ENCODE measurements at places on chromosomes 4 and X.

GRCh38 chr4:111808174-111808573 is 337.1 kb upstream of the FAM241A start:
- DNase-seq, result no peak

DNA sequence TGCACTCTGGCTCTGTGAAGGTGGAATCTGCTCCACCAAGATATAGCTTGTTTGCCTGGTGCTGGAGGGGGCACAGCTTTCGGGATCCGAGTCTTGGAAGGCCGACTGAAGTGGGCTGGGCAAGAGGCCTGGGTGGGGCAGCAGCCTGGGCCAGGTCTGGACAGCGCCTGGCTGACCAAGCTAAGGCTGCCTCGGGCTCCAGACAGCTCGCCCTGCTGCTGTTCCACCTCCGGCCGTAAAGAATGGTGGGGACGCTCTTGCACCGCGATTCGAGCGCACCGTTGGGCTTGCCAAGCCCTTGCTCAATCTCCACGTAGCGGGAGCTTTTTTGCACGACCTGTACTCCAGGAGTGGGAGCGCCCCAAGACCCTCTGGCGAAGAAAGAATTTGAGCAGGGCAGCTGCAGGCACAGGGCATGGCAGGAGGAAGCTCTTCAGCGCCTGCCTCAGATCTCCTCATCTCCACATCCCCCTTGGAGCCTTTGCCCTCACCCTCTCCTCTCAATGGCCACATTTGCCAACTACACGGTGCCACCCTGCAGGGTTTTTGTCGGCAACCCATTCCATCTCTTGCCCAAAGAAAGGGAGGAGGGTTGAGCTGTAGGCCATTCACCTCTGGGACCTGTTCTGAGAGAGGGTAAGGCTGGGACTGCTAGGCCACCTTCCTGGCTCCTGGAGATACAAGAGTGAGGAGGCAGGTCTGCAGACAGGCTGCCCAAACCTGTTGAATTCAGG is 18.9 kb downstream of the CNGA2 start:
- peak; percentile 42 for DNase-seq

- DNase-seq, result no peak
Observed at GRCh38 chr4:34731070-34731469, 1513.2 kb downstream of the ARAP2 start.

- DNase-seq, result no peak
Observed at GRCh38 chr4:38738940-38739803, 43.6 kb downstream of the TLR10 start.

DNA sequence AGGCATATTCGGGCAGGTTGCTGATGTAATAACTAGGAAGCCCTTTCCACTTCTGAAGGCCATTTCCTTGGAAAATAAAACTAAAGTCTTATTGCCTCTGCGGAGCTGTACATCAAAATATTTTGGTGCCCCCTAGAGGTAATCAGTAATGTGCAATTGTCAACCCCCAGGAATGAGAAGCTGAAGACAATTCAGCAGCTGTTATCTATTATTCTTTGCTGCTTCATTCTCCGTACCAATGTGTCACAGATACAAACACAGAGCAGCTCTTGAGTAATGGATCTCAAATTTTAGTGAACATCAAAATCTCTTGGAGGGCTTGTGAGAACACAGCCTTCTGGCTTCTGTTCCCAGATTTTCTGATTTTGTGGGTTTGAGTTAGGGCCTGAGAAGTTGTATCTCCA is 3.5 kb upstream of the SLIT2 start:
- peak; percentile 43 for DNase-seq

DNA sequence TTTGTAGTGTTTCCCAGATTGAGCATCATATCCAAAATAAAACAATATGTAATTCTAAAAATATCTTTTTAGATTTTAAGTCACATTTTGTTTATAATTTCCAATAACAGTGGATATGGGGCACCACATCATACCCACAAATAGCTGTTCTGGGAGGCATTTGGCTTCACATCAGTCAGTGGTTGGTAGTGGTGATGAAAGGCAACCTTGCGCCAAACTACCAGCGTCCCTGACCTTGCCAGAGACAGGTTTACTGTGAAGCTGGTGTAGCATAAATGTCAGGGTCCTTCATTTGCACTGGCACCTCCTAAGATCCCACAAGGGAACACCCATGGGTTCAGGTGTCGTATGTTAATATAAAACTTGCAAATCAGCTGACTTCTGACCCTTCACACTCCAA is 222.2 kb downstream of the DCTD start:
- no peak for DNase-seq

GRCh38 chr4:3514806-3515501 is 17.3 kb downstream of the LRPAP1 start:
- no peak for DNase-seq

GRCh38 chr4:143381189-143382118 is 44.8 kb downstream of the GAB1 start:
- DNase-seq, result no peak

DNA sequence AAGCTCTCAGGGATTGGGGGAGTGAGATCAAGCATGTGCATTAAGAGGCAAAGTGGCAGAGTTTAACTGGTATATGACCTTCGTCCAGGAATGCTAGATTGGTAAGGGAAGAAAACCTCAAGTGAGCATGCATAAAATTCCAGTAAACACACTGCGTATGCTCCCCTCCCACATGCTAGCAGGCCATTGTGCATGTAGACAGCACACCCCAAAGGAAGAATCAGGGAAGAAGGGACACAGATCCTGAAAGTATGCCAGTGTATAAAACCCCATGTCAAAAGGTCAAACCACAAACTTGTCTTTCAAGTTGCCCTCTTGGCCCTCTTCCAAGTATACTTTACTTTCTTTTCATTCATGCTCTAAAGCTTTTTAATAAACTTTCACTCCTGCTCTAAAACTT is 405.2 kb upstream of the CNKSR2 start:
- DNase-seq, result peak; percentile 29

DNA sequence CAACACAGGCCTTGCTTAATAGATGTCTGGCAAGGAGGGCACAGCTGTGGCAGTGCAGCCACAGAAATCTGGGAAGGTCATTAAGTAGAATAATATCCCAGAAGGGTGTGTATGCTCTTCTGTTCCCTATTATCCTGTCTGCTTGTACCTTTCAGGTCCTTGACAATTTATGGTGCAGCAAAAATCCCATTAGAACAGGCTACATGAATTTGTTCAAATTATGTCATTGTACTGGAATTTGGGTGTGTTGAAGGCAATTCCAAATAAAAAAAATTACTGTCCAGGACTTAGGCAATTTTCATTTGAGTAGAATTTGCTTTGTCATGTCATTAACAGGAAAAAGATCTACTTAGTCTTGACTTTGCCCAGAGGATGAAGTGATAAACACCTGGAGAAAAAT is 192.1 kb downstream of the IDS start:
- no peak for DNase-seq

DNA sequence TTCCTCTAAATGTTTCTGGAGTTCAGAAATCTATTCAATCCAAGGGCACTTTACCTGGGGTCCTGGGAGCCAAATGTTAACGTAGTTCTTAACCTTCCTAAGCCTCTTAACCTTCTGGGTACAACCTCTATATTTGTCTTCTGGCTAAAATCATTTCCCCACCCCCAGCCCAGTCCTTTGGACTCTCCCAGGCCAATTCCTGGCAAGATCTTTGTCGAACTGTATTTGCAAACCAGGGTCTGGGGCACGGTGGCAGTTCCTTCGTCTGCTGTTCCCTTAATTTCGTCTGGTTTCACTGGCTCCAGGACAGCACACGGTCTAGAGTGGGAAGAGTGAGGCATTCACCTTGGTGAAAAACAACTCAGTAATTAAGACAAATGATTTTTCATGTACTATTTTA is 811 bp upstream of the SLC25A5 start:
- no peak for DNase-seq

DNA sequence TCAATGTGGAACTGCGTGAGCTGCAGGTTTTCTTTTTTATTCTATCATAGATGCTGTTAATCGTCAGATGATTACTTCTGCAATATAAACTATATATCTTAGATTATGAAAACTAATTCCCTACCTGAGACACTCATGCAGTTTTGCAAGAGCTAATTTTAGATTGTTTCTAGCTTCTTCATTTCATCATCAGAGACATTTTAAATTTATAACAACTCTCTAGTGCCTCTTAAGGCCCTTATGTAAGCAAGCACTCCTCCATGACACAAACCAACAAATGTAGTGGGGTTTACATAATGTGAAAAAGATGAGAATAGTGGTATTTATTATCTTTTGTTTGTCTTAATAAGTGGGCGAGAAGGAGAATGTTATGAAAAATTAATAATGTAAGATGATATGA is 170.2 kb upstream of the ETNPPL start:
- DNase-seq, result no peak

DNA sequence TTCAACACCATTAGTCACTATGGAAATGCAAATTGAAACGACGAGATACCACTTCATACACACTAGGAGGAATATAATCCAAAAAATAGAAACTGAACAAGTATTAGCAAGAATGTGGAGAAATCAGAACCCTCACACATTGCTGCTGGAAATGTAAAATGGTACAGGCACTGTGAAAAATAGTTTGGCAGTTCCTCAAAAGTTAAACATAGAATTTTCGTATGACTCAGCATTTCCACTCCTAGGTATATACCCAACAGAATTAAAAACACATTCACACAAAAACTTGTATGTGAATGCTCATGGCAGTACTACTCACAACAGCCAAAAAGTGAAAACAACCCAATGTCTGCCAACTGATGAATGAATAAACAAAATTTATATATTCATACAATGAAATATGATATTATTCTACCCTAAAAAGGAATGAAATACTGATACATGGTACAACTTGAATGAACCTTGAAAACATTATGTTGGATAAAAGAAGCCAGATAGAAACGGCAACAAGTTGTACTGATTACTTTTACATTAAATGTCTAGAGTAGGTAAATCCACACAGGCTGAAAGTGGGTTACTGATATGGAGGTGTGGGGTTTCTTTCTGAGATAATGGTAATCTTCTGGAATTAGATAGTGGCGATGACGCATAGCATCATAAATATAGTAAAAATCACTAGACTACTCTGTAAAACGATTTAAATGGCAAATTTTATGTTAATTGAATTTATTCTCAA is 22.3 kb downstream of the TEC start:
- no peak for DNase-seq

DNA sequence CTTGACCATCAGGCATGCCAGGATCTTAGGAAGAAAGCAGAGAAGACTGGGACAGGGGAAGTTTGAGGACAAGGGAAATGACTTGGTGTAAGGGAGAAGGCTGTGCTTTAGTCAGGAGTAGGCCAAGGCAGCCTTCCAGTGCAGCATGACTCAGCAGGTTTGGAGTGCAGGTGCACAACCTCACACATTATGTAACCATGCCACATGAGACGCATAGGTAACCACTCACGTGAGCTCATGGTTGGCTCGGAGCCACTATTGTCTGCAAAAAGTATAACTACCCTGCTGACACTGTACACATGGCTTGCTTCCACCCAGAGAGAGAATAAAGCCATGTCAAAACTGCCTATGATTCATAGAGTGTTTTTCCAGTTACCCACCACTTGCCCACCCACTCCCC is 715.9 kb downstream of the SMARCA1 start:
- no peak for DNase-seq

DNA sequence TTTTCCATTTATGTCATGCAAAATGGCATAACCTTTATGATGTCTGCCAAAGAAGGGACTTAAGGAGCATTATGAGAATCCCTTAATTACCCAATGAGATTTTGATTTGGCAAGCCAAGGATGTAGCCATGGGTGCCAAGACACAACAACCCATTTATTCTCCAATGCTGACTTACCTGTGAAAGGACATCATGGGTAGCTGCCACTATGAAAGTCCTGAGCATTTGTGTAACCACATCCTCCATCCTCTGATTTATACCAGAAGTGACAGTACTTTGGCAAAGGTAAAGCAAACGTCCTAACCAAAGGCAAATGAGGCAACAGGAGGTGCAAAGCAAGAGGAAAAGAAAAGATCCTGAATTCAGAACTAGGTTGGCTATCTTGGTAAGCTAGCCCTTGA is 87.3 kb upstream of the EMCN start:
- no peak for DNase-seq

DNA sequence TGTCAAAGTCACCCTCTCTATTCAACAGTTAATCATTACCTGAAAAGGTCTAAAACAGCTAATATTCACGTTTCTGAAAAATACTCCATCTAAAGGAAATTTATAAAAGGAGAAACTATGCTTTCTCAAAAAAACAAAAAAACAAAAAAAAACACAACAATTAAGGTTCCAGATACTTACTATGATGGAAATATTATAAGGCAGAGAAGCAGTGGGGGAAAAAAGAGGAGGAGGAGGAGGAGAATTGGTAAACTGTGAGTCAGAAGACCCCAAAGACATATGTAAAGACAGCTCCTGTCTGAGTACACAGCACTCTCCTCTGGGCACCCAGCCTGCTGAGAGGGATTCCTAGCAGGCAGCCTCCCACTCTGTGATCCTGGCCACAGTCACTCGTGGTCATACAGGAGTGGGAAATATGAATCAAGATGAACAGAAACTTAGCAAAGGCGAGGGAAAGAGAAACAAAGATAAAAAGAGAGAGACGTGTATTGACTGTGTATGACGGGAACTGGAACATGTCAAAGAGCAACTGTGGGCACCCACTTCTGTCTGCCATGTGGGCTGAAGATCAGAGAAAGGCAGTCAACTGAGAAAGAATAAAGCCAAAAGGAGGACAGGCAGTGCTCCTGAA is 12.5 kb downstream of the KLHL15 start:
- no peak for DNase-seq

- DNase-seq, result no peak
Observed at GRCh38 chr4:526189-526909, 27.3 kb downstream of the PIGG start.

DNA sequence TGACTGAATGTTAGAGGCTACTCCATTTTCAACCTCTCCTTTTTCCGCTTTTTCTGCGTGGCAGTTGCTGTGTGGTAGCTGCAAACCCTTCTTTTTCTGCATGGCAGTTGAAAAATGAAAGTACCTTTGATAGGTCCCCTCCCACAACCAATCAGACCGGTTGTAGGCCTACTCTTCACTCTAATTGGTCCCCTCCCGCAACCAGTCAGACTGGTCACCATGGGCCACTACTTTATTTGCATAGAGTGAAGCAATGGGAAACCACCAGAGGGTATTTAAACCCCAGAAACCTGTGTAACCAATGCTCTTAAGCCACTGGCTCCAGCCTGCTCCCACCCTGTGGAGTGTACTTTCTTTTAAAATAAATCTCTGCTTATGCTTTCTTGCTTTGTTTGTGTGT is 877.8 kb downstream of the FAM133A start:
- no peak for DNase-seq

- peak; percentile 46 for DNase-seq
Observed at GRCh38 chr4:10115797-10116568, 616 bp downstream of the WDR1 start.

GRCh38 chrX:135295238-135295943 is 13.9 kb upstream of the ETDC start:
- no peak for DNase-seq

- no peak for DNase-seq
Observed at GRCh38 chrX:110322603-110323002, 4.7 kb upstream of the AMMECR1 start.

DNA sequence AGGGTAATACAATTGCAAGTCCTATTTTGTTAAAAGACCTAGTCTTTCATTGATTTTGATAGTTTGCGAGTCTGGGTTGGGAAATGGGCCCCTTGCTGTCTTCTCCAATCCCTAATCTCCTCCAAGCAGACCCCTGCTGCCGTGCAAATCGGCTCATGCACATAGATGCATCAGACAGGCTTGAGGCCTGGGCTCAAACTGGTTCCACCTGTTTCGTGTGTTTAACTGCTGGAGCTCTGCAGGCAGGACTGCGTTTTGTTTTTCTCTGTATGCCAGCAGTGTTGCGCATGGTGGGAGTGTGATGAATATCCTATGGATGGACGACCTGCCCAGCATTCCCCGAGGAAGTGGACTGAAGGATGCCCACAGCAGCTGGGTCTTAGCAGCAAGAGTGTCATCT is 133.9 kb downstream of the PDGFRA start:
- no peak for DNase-seq
